MV-4-11 (cell line): ENCODE measurements at places on chromosomes 7 and 10.

DNA sequence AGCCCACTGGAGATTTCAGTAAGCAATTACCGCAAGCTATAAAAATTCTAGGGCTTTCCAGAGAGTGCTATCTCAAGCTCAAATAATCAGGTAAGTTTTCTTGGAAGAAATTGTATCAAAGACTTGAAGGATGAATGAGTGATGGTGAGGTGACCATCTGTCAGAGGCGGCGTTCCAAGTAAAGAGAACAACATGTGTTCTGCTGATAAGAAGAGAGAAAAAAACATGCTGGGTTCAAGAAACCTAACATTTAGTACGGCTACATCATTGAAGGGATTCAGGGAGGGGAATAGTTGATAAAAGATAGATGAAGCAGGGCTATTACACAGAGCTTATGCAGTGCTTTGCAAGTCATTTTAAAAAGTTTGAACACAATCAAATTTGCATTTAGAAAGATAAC is 100.7 kb downstream of the GNAI1 start:
- no peak for DNase-seq

DNA sequence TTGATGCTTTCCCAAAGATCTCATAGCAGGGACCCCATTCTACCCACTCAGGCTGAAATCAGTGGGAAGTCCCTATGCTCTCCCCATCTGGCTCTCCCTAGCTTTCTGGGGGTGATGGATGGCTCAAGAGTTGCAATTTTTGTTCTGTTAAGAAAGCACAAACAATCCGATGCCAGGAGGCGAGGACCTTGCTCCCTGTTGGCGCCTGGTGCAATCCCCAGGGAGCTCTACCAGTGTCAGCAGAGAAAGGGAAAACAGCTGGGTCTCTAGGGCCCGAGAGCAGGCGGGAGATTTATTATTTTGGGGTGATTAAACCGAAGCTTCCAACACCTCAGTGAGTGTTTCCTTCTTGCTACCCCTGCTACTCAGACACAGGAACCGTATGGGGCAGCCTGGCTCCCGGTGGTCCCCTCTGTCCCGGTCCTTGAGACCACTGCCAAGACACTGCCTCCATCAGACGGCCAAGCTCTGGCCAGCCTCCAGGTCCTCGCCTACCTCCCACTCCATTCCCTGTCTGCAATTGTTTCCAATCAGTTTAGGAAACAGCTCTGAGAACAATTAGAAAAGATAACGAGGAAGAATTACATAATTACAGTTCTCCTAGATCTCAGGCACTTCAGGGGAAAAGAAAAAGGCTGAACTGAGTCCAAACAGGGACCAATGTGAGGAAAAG is 147.9 kb downstream of the PLXNA4 start:
- DNase-seq = no peak

- DNase-seq = no peak
These were observed 266.6 kb upstream of the PHYHIPL start for GRCh38 chr10:58909881-58910280.

DNA sequence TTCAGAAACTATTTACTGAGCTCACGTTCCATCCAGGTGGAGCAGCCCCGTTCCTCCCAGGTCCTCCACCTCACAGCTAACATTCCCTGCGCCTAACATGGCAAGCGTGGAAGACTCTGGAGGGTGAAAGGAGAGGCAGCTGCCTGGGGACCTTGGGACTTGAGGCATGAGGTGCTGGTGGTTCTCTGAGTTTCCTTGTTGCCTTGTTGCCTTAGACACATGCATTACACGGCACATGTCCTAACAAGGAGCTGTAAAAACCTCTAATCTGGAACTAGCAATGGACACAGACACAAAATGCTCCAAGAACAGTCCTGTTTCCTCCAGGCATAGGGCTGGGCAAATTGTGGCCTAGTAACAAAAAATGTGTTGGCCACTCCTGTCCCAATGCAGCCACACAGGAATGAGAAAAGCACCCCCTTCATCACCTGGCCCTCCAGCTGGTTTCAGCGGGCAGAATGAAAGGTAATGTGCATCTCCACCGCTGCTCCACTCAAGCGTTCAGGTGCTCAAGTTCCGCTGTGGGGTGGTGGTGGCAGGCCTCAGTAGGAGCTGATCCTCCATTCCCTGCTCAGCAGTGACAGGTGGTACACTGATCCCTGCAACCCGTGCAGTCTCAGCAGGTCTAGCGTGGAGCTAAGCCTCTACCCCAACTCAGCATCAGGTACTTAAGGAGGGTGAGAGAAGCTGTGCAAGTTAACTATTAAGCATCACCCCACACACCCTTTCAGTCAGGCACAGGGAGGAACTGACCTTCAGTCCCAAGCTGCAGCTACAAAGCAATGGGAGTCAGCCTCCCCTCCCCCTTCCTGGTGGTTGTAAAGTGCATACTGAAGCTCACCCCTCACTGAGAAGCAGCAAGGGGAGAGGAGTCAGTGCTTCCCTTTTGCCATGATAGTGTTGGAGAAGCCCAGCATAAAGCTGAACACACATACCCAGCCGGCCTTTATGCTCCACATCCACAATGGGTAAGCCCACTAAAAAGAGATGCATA is 382.8 kb downstream of the SDK1 start:
- DNase-seq = no peak

GRCh38 chr10:76324283-76324682 is 892.9 kb downstream of the LRMDA start:
- DNase-seq = no peak

GRCh38 chr7:30460246-30460633 is 18.3 kb downstream of the NOD1 start:
- no peak for DNase-seq

DNA sequence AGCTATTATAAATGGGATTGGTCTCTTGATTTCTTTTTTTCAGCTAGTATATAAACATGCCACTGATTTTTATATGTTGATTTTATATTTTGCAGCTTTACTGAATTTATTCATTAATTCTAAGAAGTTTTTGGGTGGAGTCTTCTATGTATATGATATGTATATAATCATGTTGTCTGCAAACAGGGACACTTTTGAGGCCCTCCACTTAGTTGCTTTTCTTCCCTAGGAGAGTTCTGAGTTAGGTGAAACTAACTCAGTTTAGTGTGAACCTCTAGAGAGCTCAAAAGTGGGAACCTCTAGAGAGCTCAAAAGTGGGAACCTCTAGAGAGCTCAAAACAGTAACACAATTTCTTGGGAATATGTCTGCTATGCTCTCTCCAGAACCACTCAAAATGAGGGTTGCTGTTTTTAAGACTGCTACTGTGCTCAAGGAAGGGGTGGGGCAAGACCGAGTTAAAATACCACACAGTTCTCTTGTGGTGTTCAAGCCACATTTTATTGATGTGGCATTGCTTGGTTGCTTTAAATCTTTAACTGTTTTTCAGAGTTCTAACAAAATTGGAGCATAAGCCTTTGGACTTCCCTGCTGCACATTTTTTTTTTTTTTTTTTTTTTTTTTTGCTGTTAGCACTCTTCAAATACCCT is 13.2 kb downstream of the CCDC7 start:
- DNase-seq = no peak

DNA sequence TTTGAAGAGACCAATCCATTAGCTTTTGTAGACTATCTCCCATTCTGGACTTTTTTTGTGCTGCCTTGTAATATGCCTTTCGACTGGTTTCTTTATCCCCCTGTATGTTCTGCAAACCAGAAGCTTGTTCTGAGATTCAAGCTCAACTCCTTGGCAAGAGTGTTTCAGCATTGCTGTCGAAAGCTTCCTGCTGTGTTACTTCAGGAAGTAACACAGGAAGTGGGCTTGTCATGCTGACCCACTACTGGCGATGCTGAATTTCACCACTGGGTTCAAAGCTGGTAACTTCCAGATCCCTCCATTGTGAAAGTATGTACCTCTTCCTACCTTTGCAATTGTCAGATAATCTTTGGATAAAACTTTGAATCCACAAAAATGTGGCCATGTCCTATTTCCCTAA is 57.9 kb upstream of the INSYN2A start:
- DNase-seq = peak; percentile 44

- no peak for DNase-seq
These were observed 116.2 kb downstream of the ITGA8 start for GRCh38 chr10:15603446-15604011.

DNA sequence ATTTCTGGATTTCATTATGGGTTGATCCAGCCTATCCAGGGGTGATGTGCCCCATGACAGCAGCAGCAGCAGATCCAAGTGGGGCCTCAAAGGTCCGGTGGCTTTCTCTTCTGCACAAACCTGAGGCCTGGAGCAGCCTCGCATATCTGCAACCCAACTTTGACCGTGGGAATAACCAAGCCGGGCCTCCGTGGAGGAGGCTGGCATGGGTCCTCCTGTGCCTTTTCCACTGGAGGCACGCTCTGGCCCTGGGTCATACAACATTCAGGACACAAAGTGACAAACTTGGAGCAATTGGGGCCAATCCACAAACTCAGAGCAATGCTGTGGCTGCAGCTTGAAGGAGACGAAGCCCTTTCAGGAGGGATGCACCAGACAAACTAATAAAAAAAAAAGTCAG is 330.0 kb upstream of the MKI67 start:
- DNase-seq = no peak

DNA sequence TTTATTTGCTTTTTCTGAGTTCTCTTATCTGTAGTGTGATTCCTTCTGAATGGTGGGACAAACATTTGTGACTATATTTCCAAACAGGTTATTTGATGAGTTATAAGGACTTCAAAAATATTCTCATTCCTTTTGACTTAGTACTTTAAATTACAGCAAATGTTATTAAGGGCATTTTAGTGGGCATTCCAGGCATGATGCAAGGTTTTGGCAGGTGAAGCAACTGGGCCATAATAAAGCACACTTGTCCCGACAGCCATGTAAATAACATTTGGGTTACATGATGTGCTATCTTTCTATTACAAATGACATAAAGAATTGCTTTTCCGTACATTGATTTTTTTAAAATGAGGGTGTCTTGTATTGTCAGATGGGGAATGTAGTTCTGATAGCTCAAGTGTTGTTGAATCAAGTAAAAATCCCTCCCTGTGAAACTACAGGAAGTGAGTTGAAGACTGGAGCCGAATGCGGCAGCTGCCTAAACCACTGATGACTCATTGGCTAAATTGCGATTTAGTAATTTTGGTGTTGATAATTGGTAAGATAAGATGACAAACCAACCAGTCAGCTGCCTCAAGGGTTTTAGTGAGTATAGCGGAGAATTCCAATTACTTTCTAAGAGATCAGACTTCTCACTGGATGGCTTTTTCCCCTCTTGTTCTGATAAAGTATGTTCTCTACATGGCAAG is 231.3 kb upstream of the NPY start:
- peak; percentile 84 for DNase-seq

GRCh38 chr10:25049966-25050365 is 33.6 kb downstream of the THNSL1 start:
- no peak for DNase-seq

GRCh38 chr7:92778972-92779371 is 57.4 kb downstream of the CDK6 start:
- peak; percentile 95 for DNase-seq

- no peak for DNase-seq
These were observed 194.8 kb downstream of the FANK1 start for GRCh38 chr10:126090911-126091728.

DNA sequence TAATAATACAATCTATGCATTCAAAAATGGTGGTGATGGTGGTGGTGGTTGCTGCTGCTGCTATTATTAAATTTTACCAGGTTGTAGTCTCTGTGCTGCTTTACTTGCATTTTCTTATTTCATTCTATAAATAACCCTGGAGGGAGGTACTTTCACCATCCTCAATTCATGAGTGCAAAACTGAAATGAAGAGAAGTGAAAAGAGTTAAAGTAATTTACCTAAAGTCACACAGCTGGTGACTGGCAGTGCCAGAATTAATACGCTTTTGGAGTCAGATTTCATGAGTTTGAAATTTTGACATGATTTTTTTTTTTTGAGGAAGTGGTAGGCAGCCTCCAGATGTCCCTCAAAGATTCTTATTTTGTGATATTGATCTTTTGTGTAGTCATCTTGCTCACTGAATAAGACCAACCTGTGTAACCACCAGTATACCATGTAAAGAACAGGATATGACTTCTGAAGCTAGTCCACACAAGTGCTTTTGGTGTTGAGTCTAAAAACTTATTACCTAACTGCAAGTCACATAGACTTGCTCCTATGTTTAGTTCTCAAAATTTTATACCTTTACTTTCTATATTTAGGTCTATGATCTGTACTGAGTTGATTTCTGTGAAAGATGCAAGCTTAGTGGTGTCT is 218.8 kb downstream of the ZWINT start:
- peak; percentile 52 for DNase-seq

- peak; percentile 14 for DNase-seq
These were observed 8.4 kb downstream of the TLX1 start for GRCh38 chr10:101139421-101139911.

- no peak for DNase-seq
These were observed 85.2 kb upstream of the CACNA2D1 start for GRCh38 chr7:82528577-82529310.

DNA sequence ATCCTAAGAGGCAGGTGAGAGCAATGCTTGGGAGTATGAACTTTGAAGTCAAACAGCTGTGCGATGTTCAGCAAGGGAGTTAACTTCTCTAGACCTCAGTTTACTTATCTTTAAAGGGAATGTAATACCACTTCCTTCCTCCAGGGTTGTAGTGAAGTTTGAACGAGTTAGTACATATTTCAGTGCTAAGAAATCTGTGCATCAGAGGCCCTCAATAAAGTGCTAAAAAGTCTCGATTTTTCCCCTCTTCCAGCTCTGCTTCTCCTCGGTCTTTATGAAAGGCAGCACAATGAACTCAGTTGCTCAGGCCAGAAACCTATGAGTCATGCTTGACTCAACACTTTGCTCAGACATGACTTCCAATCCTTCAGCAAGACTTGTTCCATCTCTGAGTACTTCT is 418.9 kb downstream of the MDFIC start:
- no peak for DNase-seq

GRCh38 chr7:135708041-135708440 is 19.9 kb downstream of the SLC13A4 start:
- no peak for DNase-seq

- DNase-seq = no peak
These were observed 116.4 kb downstream of the TSPAN12 start for GRCh38 chr7:120741371-120742042.

DNA sequence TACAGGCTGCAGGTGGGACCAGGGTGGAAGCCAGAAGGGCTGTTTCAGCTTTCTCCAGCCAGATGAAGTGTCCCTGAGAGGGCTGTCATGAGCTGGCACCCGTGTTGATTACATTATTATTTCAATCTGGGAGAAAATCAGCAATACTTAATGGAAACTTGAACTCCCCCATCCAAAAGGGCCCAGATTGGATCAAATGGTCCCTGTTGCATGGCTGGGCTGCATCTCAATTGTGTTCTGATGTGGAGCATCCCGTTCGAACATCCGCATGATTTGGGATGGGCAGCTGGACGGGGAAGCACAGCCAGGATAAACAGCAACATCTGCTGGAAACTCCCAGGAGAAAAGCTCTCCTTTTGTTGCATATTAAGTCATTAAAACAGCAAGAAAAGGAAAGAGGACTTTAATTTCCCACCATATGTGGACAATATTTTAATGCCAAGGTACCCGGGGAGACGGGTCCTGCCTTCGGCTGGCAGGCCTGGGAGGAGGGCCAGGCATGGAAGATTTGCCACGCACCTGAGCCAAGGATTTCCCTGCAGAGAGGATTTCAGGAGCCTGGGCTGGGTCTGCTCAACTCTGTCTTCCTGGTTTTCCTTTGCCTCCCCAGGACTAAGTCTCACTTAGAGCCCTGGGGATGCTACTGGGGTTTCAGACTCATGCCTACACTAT is 52.4 kb downstream of the NPTX2 start:
- no peak for DNase-seq

GRCh38 chr7:28091190-28091589 is 89.4 kb downstream of the JAZF1 start:
- no peak for DNase-seq

GRCh38 chr7:30502470-30503251 is 2.0 kb downstream of the GGCT start:
- peak; percentile 64 for DNase-seq
